Stimulated activated CD8-positive, alpha-beta memory T cell treated with anti-CD3 and anti-CD28 coated beads, Interleukin-2, amount 100 ng/mL, for 48 hours (primary cell): ENCODE measurements at places on chromosomes 6 and 20.

DNA sequence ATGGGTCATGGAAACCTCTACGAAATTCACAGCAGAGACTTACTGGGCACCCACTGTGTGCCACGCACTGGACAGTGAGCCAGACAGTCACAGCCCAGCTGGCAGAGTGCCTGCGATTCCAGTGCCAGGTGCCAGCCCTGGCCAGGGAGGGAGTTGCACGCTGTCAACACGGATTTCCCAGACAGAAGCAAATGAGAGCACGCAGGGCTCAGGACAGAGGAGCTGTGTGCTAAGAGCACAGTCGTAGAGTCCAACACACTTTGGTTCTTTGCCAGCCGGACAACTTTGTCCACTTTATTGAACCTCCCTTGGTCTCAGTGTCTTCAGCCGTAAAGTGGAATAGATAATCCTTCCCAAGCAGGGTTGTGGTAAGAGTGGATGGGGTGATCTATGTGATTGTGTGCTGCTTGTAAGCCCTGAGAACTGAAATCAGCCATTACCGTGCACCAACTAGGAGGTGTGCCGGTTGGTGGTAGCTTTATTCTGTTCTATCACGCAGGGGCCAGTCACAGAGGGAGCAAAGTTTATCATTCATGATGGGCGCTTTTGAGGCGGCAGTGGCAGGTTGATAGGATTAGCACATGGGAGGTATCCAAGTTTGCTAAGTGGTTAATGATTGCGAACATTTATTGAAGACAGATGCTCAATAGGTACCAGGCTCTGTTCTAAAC is 40.6 kb downstream of the SIRPA start:
- DNase-seq = no peak

DNA sequence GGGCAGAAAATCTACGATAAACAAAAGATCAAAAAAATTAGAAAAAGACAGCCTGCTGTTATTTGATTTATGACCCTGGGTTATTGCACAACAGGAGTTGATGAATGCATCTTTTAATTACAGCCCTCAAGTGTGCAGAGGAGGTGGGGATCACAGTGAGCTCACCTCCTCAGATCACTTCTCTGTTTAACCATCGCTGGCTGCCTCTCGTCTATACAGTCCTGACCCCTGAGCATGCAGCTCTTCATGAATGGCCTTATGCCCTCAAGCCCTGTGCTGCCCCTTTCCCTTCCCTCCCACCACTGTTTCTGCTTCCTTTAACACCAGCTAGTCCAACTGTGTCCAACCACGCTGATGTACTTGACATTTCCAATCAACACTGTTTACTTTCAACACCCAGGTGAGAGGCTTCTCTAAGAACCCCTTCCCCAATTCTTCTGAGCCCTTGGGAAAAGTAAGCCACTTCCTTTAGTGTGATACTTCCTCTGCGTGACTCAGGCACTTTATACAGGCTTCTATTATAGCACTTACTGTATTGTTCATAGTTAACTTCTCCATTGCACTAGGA is 60.6 kb upstream of the RIPOR2 start:
- DNase-seq = no peak

DNA sequence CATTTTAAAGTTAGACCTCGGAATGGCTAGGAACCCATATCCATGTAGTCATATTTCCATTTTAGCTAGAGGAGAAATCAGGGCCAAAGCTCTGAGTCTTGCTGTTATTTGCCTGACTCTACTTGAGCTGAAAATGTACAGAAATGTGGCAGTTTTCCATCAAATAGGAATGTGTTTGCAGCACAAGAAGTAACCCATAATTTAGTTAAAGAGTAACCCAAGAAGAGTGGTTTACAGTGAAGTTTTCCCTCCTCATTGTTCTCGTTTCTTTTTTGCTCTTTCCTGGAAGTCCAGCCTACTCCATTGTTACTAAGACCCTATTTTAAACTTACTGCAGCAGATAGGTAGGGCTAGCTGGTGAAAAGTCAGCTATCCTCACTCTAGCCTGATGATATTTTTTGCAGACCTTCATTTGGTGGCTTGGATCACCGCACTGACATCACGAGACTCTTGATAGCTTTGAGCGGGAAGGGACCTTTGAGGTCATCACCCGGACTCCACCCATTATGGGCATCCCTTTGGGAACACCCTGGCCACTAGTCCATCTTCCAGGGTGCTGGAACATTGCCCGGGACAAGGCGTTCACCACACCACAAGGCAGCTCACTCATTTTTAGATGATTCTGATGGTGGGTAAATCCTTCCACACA is 28.0 kb upstream of the ADGRF5 start:
- no peak for DNase-seq

- no peak for DNase-seq
Measured at GRCh38 chr20:24483435-24484080, 14.1 kb downstream of the SYNDIG1 start.

- DNase-seq = no peak
Measured at GRCh38 chr6:84825461-84825860, 61.1 kb upstream of the TBX18 start.

DNA sequence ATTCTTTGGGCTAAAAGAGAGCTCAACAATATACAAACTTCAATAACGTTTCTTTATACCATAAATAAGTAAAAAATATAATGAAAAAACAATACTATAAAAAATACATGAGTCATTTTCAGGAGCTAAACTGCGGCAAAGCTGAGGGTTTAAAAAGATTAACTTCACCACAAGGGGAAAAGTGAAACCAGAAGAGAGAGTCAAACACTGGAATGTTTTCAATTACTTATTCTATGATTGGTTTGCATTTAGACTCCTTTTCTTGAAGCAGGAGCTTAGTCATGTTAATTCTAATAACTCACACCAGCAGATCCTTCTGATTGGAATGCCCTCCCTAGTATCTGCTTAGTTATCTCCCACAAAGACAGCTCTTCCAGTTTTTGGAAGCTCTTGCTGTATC is 627.3 kb downstream of the UTRN start:
- DNase-seq = no peak

DNA sequence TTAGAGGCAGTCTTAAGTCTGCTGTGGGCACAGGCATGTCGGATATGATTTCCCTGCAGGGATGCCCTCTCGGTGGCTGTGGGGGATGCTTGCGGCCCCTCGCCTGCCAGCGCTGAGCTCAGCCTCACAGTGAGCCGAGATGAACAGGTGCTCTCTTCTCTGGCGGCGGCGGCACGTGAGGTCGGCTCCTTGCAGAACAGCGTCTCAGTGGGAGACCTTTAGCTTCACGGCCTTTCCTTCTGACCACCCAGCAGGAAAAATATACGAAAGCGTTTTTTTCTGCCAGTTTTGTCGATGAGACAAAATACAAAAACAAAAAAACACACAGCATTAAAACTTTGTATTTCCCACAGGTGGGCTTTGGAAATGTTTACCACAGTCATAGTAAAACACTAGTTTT is 23.6 kb downstream of the FOXA2 start:
- DNase-seq = no peak

DNA sequence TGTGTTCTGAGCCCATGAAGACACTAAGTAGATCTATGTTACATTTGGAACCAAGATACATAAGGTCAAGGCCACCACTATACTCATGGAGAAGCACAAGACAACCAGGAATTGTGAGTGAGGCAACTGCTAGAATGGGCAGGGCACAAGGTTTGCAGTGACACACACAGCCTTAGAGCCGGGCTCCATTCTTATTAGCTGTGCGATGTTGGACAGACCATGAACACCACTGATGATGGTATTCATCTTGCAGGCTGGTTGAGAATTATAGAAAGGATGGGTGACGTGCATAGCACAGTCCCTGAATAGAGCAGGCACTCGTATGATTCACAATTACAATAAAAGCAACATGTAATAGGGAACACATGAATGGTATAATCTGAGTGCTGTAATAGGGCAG is 172.4 kb downstream of the GJA10 start:
- DNase-seq = no peak

DNA sequence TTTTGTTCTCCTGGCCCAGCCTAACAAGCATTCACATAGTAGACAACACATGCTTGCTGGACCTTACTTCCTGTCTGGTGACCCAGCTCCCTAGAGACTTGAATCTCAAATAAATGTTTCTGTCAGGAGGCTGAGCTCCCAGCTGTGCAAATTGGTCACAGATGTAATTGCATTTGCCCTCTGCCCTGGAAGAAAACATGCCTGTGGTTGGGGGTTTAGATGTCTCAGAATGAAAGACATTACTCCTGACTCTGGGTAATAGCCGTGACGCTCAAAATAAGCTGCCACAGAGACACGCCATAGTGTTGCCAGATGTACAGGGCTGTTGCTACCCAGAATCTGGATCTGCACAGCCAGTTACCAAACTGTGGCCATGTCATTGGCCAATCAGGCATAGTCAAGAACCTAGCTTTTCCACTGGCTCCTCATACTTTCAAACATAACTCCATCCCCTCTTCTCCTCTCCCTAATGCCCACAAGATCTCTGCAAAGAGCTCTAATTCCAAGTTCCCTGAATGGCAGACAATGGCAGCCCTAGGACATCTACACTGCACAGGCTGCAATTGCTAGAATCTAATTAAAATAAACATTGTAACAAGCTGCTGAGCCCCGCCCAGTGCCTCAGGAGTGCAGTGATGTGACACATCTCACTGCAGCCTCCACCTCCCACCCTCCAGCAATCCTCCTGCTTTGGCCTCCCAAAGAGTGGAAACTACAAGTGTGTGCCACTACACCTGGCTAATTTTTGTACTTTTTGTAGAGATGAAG is 32.8 kb upstream of the GMPR start:
- DNase-seq = no peak

GRCh38 chr20:53087037-53087777 is 115.0 kb downstream of the TSHZ2 start:
- no peak for DNase-seq

DNA sequence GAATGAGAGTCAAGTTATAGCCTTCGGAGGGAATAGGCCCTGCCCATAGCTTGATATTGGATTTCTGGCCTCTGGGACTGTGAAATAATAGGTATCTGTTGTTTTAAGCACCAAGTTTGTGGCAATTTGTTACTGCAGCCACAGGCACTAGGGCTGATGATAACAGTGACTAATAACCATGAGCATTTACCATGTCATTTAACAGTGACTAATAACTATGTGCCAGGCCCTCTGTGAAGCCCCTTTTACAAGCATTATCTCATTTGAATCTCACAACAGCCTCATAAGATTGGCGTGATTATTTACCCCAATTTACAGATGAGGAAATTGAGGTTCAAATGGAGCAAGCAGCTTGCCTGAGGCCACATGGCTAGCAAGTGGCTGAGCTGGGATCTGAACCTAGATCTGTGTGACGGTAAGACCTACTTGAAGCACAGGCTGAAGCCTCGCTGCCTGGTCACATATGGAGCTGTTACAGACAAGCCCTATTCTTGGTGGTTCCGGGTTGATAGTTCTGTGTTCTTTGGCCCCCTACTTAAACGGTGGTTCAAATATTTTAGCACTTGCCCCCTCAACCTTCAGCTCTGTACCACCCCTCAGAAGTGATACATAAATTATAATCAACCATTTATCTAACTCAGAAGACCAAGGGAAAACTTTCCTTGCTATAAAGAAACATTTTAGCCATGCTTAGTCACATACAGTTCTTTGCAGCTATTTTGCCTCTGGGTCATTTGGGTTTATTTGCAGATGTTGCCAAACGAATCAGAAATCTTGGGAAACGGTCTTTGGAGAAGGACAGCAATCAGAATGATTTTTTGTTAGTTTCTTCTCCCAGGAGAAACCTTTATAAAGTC is 98.3 kb downstream of the ELOVL5 start:
- no peak for DNase-seq

GRCh38 chr6:15087186-15087589 is 158.7 kb upstream of the JARID2 start:
- no peak for DNase-seq

DNA sequence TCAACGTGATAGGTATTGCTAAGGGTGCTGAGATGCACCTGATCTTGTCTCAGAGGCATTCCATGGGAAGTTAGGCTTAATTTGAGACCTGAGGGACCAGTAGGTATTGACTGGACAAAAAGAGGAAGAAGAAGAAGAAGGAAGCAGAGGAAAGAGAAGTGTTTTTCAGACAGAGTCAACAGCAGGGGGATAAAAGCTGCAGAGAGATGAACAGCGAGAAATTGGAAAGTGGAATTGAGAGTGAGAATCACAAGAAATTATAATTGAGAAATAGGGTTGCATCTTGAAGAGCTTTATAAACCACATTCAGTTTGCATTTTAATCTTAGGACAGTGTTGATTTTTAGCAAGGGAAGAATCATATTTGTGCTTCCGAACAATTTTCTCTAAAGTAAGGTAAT is 254.0 kb downstream of the CD83 start:
- no peak for DNase-seq

GRCh38 chr6:43268355-43268700 is 25.0 kb downstream of the TTBK1 start:
- no peak for DNase-seq
